NAMALWA (cell line): ENCODE measurements at places on chromosomes 1 and 21.
A peak's percentile ranks its signal among the peaks of the same experiment; 100 is the strongest.

DNA sequence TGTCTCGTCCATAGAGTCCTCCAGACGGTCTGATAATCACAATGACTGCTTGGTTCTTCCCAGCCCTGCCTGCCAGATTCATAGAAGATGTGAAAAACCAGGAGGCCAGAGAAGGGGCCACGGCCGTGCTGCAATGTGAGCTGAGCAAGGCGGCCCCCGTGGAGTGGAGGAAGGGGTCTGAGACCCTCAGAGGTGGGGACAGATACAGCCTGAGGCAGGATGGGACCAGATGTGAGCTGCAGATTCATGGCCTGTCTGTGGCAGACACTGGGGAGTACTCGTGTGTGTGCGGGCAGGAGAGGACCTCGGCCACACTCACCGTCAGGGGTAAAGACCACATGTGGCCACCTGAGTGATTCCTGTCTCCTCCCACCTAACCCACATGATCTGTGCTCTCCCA, 86.9 kb downstream of the OBSCN start:
- DNase-seq, result no peak

- no peak for DNase-seq
Measured at GRCh38 chr1:239053279-239053678, 333.1 kb upstream of the CHRM3 start.

GRCh38 chr1:41804176-41804575, 114.5 kb downstream of the HIVEP3 start:
- DNase-seq, result peak; percentile 57

DNA sequence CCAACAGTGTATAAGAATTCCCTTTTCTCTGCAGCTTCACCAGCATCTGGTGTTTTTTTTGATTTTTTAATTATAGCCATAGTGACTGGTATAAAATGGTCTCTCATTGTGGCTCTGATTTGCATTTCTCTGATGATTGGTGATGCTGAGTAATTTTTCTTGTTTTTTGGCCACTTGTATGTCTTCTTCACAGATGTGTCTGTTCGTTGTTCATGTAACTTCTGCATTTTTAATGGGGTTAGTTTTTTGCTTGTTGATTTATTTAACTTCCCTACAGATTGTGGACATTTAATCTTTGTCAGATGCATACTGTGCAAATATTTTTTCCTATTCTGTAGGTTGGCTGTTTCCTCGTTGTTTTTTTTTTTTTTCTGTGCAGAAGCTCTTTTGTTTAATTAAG, 20.5 kb upstream of the OR2L5 start:
- no peak for DNase-seq

DNA sequence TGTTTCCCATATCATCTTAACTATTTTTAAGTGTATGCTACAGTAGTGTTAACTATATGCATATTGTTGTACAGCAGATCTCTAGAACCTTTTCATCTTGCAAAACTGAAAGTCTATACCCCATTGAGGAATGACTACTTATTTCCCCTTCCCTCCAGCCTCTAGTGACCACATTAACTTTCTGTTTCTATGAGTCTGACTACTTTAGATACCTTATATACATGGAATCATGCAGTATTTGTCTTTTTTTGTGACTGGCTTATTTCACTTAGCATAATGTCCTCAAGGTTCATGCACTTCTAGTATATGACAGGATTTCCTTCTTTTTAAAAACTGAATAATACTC, 96.5 kb upstream of the BTG3 start:
- no peak for DNase-seq

- DNase-seq, result no peak
Measured at GRCh38 chr1:216822480-216822879, 99.3 kb upstream of the ESRRG start.

GRCh38 chr1:9577423-9577822, 11.3 kb upstream of the TMEM201 start:
- no peak for DNase-seq

DNA sequence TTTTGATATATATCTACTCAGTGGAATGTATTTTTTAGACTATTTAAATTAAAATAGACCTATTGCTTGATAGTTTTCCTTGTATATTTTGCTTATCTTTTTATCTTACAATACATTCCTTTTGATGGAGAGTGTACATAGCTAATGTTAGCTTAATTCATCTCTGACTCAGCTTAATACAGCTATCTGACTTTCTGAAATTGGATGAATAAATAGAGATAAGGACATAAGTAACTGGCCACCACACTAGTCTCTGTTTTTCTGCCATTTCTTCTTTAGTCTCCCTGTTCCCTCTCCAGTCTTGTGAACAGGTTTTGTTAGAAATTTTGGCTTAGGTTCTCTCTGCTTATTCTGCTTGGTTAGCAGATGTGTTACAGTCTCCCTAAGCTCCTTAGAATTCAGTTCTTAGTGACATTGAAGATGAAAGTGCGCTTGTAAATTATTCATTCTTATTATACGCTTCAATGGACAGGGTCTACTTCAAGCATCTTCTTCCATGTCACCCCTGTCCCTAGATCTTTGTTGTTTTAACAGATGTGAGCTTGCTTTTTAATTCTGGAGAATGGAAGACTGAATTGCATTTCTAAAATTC, 59.6 kb downstream of the XPR1 start:
- no peak for DNase-seq

- peak; percentile 39 for DNase-seq
Measured at GRCh38 chr1:41537788-41538351, 53.4 kb upstream of the EDN2 start.

DNA sequence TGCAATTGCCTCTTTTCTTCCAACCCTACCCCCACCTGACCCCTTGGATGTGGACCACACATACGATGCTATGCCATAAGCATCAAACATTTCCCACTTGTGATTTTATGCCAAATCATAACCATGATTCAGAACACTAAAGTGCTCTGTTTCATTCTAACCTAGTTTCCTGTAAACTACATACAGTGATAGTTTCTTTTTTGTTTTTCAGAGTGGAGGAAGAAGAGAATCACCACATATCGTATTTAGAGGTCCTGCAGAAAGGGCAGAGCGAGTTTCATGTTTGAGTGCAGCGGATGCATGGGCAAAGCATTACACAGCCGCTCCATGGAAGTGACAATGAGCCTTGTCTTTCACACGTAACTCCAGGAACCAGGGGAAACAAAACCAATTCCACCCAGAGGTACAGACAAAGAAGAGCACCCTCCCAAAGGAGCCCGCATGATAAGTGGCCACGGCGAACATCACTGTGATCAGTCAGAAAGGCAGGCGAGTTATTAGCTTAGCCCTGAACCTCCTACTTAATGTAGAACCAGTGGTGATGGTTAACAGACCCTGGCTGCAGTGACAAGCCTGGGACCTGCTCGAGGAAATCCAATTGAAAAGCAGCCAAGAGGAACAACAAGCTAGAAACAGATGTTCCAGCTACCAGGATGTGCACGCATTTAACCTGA, 64.0 kb upstream of the ZNF281 start:
- DNase-seq, result no peak

DNA sequence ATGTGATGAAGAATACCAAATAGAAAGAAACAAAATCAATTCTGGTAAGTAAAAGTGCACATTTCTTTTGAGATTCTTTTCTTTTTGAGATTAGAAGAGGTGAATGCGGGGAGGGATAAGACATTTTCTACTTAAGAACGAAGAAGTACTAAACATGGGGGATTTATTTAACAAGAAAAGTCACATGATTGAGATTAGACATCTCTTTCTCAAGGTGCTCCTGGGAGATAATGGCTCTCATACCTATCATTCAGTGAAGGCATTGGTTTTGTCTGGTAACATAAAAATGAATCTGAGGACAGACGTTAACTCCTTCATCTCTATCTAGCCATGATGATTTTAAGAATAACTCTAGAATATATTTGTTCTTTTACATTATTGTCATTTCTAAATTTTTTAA, 147.9 kb upstream of the SAMSN1 start:
- DNase-seq, result no peak

GRCh38 chr1:18015719-18016118, 91.9 kb upstream of the IGSF21 start:
- no peak for DNase-seq
